Activated T-helper 1 cell treated with anti-CD3 and anti-CD28 coated beads, Interleukin-2, amount 50 U/mL, for 16 hours (primary cell): ENCODE measurements at places on chromosomes 4 and X.

GRCh38 chr4:116923389-116923788 is 162.0 kb downstream of the TRAM1L1 start:
- DNase-seq: no peak

- DNase-seq: no peak
Measured at GRCh38 chr4:147793569-147794313, 61.9 kb downstream of the ARHGAP10 start.

- no peak for DNase-seq
Measured at GRCh38 chr4:34850968-34851367, 1393.3 kb downstream of the ARAP2 start.

DNA sequence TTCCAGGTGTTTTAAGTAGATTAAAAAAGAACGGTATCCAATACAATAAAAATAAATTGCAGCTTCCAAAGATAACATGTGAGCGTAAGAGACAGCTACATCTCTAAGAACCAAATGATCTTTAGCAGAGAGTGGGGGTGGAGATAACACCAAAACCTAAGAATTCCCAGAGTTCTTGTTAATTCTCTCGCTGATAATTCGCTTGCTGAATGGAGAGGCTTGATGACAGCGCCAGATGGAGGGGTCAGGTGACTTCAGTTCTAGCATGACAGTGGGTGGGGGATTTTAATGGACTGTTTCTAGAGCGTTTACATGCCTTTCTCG is 2.3 kb downstream of the CLCN4 start:
- DNase-seq: no peak

GRCh38 chrX:65136424-65136823 is 160.2 kb upstream of the ZC4H2 start:
- no peak for DNase-seq
